ENCODE measurements at places on chromosomes 12 and 14. TPM values are rescaled to one million over a fixed set of nuclear protein-coding genes. Genes with fewer than 3 reads are reported as not detected.

GRCh38 chr12:105843561-105843960 is 295.2 kb downstream of the NUAK1 start:
- DNase-seq: no peak

- DNase-seq: no peak
Measured at GRCh38 chr14:102194856-102195255, 55.2 kb downstream of the WDR20 start.

MMP17 gene
- total RNA-seq: not detected

KLHDC1 gene
- total RNA-seq: 1.0 TPM

DNA sequence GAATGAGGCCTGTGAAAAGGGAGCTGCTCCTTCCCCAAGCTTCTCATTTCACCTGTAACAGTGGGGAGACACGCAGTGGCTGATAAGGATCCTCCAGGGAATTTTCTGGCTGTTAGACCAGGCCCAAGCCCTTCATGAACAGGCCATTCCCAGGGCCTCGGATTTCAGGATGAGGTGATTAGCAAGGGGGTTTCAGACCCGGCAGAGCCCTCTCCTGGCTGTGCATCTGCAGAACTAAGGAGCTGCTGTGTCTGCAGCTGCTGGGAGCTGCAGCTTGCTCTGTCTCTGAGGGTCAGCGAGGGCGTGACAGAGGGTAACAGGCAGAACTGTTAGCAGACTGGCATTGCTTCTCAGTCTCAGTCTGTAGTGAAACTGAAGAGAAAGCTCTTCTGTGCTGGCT is 110.4 kb downstream of the KCNA5 start:
- DNase-seq: no peak

- DNase-seq: peak; percentile 21
Measured at GRCh38 chr14:105375635-105376057, 22.7 kb upstream of the TEX22 start.

CIROP gene
- not detected for total RNA-seq

BAZ1A gene
- total RNA-seq: 71.7 TPM

MUCL1 gene
- total RNA-seq: 0.82 TPM

- DNase-seq: peak; percentile 79
Measured at GRCh38 chr12:122730215-122731014, at the start of gene HCAR1. TSS of gene HCAR1 (minus strand) at chr12:122730844. CDS start at chr12:122730339, 505 bp downstream.

GRCh38 chr12:119024356-119024755 is 43.0 kb downstream of the SRRM4 start:
- no peak for DNase-seq

- DNase-seq: no peak
Measured at GRCh38 chr14:71492346-71492745, 439.9 kb upstream of the RGS6 start.

DNA sequence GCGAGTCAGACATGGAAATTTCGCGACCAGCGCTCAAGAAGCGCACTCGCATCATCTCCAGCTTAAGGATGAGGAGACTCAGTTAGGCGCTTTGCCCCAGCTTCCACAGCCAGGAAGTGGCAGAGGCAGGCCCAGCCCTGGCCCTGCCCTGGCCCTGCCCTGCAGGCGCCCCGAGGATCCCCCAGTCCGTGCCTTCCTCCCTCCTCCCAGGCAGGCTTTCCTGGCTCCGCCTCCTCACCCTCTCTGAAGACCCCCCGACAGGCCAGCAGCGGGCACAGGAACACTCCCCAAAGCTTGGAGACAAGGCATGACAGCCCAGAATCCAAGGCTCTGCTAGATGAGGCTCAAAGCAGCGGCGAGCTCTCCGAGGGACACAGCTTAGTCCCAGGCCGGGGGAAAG is 25.1 kb downstream of the UBR7 start:
- no peak for DNase-seq

GRCh38 chr14:100054316-100055075 is 10.7 kb upstream of the EVL start:
- peak; percentile 58 for DNase-seq

DNA sequence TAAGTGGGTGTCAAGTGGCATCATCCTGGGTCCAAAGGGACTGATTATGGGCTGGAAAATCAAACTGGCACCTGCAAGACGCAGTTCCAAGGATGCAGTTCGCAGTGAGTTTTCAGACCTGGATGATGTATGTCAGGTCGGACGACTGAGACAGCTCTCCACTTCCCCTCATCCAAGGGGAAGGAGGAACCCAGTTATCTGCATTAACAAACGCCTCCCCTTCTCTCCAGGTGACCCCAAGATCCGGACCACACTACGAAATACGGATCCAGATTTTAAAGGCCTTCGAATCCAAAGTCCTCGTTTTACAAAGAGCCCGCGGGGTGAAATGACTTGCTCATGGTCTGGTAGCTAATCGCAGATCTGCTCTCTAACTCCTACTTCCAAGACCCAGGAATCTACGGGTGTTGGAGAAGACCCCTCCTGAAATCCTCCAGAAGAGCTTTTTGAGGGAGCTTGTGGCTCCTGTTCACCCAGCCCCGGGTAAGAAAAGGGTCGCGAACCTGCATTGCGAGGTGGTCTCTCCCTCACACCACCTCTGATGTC is 460 bp upstream of the SYNE2 start:
- no peak for DNase-seq

DNA sequence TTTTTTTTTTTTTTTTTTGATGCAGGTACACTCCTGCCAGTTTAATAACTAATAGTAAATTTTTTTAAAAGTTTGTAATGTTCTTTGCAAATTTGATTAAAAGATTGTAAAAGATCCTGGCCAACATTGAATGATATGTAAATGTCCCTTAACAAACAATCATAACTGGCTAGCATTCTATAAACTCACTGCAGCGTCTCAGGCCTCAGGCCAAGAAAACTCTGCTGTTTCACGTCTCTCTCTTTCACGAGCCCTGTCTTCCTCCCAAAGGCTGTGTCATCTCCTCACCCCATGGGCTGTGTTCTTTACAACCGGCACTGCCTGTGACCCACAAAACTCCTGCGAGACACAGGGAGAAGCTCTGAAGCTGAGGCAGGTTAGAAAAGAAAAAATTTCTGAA is 103.3 kb downstream of the NUAK1 start:
- DNase-seq: no peak

- no peak for DNase-seq
Measured at GRCh38 chr14:70515811-70516210, 19.0 kb downstream of the ADAM20 start.

KRT71 gene
- total RNA-seq: not detected

- no peak for DNase-seq
Measured at GRCh38 chr12:90020014-90020413, 311.4 kb upstream of the ATP2B1 start.

MCRS1 gene
- total RNA-seq: 62.8 TPM

DNA sequence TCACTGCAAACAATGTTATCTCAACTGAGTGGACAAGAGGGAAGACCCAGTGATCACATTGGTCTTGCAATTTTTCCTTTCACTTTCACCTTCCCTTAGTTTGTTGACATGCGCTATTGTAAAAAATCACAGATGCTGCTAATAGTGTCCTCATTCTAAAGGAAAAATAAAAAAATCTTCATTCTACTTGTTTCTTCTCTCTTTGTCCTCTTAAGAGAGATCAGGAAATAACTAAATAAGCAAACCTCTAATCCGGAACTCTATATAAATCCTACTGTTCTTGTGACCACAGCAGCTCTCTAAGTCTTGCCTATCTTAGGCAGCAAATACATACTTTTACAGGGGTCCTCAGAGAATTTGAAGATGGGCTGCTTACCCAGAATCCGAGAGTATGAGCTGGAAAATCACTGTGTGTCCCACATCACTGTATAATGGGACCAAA is 257.7 kb downstream of the NAV3 start:
- DNase-seq: no peak

GRCh38 chr14:61322799-61323290 is 1.5 kb downstream of the PRKCH start:
- DNase-seq: no peak

HSPA2 gene
- 8.2 TPM for total RNA-seq

DNA sequence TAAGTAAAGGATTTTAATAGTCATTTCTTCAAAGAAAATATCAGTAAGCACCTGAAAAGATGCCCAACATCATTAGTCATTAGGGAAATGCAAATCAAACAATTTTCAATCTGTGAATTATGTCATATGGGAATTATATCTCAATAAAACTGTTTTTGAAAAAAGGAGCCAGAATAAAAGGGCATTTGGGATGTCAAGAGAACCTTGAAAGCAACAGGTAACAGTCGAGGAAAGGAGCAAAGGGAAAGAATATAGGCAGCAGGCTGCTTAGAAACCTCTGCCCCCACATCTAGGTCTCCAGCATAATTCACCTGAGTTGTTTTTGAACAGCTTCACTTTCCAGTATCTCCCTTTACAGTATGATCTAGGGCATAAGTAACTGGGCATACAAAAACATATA is 12.2 kb downstream of the RAD9B start:
- DNase-seq: no peak

GRCh38 chr14:43983721-43984120 is 523.4 kb downstream of the FSCB start:
- DNase-seq: no peak

DNA sequence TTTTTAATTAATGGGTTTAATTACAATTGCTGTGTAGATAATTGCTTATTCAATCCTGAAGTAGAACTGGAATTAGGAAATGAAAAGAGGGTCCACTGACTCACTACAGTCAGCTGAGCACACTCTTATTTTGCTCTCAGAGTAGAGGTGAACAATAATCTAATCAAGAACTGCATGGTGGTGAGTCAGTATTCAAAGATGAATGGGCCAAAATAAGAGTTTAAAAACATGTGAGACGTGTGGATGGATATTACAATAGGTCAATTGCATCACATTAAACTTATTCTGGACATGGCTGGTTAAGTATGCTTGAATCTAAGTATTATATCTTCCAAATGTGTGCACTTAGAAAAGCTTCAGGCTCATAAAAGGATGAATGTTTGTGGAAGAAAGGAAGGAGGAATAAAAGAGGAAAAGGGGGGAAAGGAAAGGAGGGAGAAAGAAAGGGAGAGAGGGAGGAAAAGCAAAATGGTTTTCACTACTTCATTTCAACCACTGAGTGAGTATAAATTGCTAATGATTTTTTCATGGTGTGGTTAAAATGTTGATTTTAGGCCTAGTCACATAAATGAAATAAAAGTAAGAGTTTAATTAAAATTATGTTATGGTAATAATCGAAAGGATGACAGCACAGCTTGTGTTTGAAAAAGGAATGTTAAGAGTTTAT is 27.0 kb upstream of the EEA1 start:
- DNase-seq: no peak

BDKRB2 gene
- total RNA-seq: 0.08 TPM
